ENCODE measurements at places on chromosomes 13 and 19. TPM values are rescaled to one million over a fixed set of nuclear protein-coding genes. Genes with fewer than 3 reads are reported as not detected.

UBL3 gene
- total RNA-seq = 10.7 TPM

PCSK4 gene
- 1.8 TPM for total RNA-seq

GRCh38 chr13:26508885-26509284 is 48.6 kb upstream of the WASF3 start:
- H3K27me3 ChIP-seq = peaks cover 6% of the 10 kb centered on the region
- peaks cover 2% of the 10 kb centered on the region for H3K4me1 ChIP-seq

DNA sequence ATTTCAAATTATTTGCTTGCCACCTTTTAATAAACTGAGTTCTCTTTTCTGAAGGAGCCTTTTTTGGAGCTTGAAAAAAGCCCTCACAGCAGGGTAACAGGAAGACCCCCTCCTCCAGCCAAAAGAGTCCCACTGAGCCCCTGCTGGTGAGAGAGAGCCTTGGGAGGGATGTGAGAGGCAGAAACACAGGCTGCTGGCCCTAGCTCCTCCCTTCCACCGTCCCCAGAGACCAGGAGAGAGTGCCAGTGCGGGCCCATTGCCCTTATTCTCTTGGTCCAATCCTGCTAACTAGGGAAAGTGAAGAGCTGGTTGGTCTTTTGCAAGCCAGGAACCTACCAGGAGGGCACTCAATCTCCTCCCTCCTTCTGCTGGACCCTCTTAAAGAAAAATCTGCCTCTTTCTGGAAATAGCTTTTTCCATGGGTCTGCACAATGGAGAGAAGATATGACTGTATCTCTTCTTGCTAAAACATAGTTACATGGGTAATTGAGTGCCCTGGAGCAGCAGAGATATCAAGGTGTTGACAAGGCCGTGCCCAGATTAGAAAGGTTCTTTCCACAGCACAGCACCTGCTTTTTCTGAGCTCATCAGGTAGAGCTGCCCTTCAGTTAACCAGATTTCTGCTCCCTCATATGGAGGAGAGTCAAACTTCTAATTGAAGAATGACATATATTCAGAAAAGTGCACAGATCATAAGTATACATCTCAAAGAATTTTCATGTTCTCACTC is 113.9 kb downstream of the LRCH1 start:
- peaks cover 17% of the 10 kb centered on the region for H3K36me3 ChIP-seq
- H3K27ac ChIP-seq = peak overlapping the region; percentile 88
- H3K4me1 ChIP-seq = peaks cover 53% of the 10 kb centered on the region
- peak overlapping the region; percentile 57 for H3K4me3 ChIP-seq
- DNase-seq = peak; percentile 14

DNA sequence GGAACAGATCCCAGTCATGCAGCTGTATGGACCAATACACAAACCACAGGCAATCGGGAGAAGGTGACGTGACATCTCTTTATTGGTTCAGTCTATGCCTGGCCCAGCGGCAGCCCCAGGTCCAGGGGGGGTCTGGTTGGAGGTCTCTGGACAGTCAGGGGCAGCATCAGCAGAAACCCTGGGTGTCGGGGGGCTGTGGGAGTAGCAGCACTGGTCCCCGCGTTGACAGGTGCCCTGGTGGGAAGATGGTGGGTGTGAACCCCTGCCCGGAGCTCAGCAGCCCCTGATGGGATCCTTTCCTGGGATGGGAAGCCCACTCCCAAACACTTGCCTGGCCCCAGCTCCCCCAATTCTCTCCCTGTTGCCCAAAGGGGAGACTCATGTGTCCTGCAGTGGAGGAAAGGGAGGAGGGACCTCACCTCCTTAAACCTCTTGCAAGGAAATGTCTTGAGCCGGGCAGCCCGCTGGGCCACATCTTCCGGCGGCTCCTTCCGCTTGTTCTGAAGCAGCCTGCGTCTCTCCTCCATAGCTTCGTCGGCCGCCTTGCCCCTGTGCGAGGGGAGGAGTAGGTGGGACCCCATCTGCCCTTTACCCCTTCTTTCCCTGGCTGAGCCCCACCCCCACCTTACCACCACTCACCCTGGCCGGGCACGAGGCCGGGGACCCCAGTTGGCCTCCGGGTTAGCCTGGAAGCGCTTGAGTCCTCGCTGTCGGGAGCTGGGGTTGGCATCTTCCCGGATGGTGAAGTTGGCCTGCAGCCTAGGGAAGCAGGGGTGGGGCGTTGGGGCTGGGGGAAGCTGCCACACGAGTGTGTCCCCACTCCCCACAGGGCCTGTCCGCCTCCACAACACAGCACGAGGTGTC is 2.4 kb upstream of the LYL1 start:
- DNase-seq = peak; percentile 50
- H3K4me1 ChIP-seq = peaks cover 27% of the 10 kb centered on the region
- peaks cover 15% of the 10 kb centered on the region for H3K36me3 ChIP-seq
- peak overlapping the region; percentile 78 for H3K4me3 ChIP-seq
- H3K27ac ChIP-seq = peak overlapping the region; percentile 90

DNA sequence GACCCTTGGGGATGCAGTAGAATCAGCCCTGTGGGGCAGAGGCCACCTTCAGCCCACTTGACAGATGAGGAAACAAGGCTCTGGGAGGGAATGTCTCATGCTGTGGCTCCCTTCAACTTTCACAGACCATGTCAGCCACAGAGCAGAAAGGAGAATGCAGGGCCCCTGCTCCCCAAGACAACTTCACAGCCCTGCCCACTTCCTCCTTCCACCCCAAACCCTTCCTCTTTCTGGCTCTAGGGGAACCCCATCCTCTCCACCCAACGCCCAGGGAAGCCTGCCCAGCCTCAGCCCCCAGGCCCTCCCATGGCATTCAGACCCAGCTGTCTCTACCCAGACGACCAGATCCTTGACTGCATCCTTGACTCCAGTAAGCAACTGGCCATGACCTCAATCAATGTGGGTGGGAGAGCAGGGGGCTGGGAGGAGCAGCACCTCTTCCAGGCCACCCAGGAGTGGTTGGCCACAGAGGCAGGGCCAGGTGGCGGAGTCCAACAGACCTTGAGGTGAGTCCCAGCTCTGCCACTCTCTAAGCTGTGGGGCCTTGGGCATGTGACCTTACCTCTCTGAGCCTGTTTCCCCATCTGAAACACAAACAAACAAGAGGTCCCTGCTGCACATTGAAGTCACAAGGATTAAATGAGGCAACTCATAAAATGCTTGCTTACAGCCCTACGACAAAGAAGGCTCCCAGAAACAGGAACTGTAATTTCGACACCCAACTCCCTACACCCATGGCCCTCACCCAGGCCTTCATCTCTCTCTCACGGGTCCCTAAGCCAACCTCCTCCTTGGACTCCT is 15.8 kb downstream of the DEDD2 start:
- peaks cover 56% of the 10 kb centered on the region for H3K36me3 ChIP-seq
- peak overlapping the region; percentile 37 for H3K4me3 ChIP-seq
- peak overlapping the region; percentile 91 for H3K27ac ChIP-seq
- H3K27me3 ChIP-seq = no peaks in the 10 kb centered on the region

- no peak overlapping the region for H3K4me3 ChIP-seq
- H3K27me3 ChIP-seq = peaks cover 10% of the 10 kb centered on the region
- peak overlapping the region; percentile 11 for H3K27ac ChIP-seq
- H3K4me1 ChIP-seq = peaks cover 5% of the 10 kb centered on the region
- peak; percentile 25 for DNase-seq
These were observed 5.0 kb upstream of the MTMR6 start for GRCh38 chr13:25292301-25292700.

- peak; percentile 72 for DNase-seq
- H3K4me3 ChIP-seq = peak overlapping the region; percentile 52
- H3K36me3 ChIP-seq = no peaks in the 10 kb centered on the region
- H3K27me3 ChIP-seq = peaks cover 49% of the 10 kb centered on the region
- no peak overlapping the region for H3K27ac ChIP-seq
- peaks cover 35% of the 10 kb centered on the region for H3K4me1 ChIP-seq
These were observed 5.6 kb downstream of the ICAM5 start for GRCh38 chr19:10295305-10295846.

GRCh38 chr19:4844348-4845179 is 13.1 kb upstream of the TICAM1 start:
- H3K27me3 ChIP-seq = no peaks in the 10 kb centered on the region
- no peak for DNase-seq
- no peak overlapping the region for H3K4me3 ChIP-seq
- no peak overlapping the region for H3K27ac ChIP-seq

DNA sequence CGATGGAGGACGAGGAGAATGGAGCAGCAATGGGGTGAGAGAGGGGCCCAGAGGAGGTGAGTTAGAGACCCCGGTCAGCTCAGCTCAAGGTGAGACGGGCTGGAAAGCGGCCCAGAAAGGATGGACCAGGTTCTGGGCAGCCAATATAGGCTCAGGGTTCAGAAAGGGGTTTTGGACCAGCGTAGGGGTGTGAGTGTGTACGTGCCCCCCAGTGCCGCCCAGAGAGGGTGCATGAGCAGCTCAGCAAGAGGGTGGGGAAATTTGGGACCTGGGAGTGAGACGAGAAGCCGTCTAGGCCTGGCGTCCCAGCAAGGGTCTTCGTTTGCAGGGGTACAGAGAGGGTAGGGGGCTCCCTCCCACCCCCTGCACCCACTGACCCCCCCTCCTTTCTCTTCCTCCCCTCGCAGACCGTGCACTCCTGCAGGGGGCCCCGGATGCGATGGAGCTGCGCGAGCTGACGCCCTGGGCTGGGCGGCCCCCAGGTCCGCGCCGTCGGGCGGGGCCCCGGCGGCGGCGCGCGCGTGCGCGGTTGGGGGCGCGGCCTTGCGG is 12.1 kb downstream of the FUT6 start:
- H3K36me3 ChIP-seq = no peaks in the 10 kb centered on the region
- H3K27ac ChIP-seq = peak overlapping the region; percentile 84
- DNase-seq = no peak
- peaks cover 4% of the 10 kb centered on the region for H3K4me1 ChIP-seq

DNA sequence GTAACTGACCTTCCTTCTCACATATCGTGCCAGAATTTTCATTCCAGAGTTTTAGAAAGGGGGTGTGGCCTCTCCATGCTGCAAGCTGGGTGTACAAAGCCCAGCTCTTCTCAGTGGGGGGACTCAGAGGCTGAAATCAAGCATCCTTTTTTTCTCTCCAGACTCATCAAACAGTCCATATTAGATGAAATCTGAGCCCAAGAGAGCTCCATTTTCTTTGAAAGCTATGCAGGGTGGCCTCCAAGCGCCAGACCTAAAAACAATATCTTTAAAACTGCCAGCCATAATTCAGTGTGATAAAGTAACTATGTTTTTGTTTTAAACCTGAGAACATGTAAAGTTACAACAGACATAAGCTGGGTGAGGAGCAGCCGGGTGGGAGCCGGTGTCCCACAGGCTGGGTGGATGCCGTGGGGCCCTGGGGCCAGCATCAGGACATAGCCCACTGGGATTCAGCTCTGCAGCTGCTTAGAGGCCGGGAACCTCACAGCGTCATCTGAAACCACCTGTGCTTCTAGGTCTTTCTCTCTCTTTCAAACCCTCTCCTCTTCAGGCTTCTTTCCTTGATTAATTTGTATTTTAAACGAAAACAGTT is 249.2 kb downstream of the ZNF536 start:
- no peak overlapping the region for H3K27ac ChIP-seq
- DNase-seq = no peak
- H3K4me3 ChIP-seq = no peak overlapping the region
- no peaks in the 10 kb centered on the region for H3K36me3 ChIP-seq
- H3K4me1 ChIP-seq = no peaks in the 10 kb centered on the region

- H3K4me1 ChIP-seq = peaks cover 28% of the 10 kb centered on the region
- no peaks in the 10 kb centered on the region for H3K27me3 ChIP-seq
- H3K4me3 ChIP-seq = peak overlapping the region; percentile 35
- peak; percentile 87 for DNase-seq
These were observed 3.1 kb upstream of the TNFAIP8L1 start for GRCh38 chr19:4636151-4636717.
